ENCODE measurements at places on chromosomes 2 and 18.

- DNase-seq = no peak
Measured at GRCh38 chr2:111050701-111051376, 69.9 kb upstream of the BCL2L11 start.

DNA sequence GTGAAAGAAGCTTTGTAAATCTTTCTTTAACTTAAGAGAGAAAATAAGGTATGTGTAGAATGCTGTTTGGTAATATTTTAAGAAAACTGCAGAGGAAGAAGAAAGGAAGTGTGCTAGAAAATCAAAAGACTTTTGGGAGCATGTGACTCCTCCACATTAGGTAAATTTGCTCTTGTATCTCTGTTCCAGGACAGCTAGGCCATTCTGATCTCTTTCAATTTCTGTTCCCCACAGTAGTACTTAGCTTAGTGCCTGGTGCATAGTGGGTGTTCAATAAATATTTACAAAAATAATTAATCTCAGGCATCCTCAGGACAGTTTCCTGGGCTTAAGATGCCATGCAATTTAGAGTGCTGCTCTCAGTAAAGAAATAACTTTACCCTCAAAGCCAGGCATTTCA, 105.0 kb downstream of the GPD2 start:
- no peak for DNase-seq

- no peak for DNase-seq
Measured at GRCh38 chr2:68135448-68136320, 22.0 kb upstream of the PNO1 start.

DNA sequence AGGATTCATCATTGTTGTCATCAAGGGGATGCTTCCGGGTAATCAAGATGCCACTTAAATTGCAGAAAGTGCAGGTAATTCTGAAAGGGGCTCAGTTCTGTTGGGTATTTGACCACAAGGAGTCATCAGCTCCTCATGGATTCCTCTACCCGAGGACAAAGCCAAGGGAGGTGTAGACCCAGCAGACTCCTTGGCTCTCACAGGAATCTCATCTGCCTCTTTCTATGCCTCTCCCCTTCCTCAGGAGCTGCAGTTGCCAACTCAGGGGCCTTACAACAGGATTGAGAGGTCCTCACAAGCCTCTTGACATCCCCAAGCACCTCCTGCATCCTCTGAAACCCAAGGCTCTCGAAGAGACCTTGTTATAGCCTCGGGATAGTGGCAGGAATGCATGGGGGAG, 44.0 kb downstream of the ITGB6 start:
- DNase-seq = no peak

DNA sequence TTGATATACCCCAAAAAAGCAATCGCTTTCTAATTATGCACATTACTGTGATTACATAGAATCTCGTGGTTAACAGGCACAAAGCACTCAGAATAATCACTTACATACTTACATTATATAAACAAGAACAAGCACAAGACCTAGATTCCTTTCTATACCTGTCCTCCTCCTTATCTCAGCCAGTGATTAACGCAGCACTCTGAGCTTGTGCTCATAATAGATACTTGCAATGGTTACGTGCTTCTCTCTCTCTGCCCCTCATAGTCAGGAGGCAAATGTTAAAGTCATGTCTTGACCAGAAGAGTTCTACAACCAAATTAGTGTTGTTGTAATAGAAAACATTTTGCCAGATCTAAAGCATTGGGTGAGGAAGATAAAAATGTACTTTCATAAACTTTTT, 342.2 kb upstream of the PKDCC start:
- DNase-seq = no peak

DNA sequence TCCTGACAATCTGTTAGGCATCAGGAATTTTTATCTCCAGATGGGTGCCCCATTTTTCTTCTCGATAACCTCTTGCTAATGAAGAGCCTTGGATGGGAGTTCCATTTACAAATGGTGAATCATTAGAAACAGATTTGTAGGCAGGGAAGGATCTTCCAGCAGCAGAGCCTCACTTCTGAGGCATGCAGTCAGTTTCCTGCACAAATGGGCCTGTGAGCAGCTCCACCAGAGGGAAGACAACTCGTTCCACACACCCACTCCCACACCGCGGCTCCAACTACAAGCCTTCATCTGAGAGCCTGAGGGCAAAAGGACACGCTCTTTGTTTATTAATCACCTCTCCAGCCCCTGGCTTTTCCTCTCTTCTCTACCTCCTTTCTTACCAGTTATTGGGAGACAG, 108.5 kb downstream of the CTAGE1 start:
- DNase-seq = no peak

GRCh38 chr2:10906926-10907625, 4.7 kb upstream of the KCNF1 start:
- no peak for DNase-seq

- no peak for DNase-seq
Measured at GRCh38 chr18:48989304-48990303, 38.8 kb upstream of the SMAD7 start.

- no peak for DNase-seq
Measured at GRCh38 chr2:176251928-176252327, 17.3 kb upstream of the MTX2 start.

DNA sequence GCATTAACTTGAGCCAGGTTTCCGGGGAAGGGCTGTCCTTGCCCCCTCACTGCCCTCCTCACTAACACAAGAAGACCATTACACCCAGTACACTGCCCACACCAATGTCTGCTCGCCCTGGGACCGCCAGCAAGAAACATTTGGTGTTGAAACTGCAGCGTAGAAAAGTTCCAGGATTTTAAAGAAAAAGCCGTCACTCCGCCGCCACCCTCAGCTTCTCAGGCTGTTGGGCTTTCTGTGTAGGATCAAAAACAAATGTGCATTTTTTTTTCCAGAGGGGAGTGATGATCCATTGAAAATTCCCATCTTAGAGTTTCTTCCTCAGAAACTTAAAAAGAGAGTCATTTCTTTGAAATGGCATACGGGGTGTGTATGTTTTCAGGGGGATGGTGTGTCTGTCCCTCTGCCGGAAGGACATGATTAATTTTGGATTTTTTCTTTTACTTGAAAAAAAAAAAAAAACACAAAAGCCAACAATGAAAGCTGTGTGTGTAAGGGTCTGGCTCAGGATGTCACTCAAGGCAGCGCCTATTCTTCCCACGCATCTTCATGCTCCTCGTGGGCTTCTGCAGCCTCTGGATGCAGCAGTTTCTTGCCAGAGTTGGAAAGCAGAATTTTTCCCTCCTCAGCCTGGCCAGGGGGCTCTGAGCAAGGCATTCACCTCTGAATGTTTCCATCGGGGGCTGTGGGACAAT, 184.9 kb downstream of the GLI2 start:
- no peak for DNase-seq

GRCh38 chr2:108125581-108125980, 114.2 kb upstream of the SULT1C3 start:
- DNase-seq = no peak

DNA sequence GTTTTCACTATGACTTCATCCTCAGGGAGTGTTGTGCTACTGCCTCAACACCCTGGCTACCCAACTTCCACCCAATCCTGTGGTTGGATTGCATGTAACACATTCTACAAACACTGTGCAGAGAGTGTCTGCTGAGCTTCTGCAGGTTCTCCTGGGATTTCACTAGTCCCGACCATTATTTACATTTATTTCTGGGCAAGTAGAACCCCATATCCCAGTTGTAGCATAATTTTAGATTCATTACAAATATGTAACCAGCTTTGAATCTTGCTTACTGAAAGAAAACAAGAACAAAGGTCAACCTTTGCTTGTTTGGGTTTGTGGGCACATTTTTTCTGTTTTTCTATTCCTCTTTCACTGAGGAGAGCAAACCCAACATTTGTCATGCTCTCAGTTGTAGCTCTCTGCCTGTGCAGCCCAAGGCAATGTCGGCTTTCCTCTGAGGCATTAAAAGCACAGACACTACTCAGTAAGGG, 2036.1 kb upstream of the LRRTM1 start:
- DNase-seq = no peak

DNA sequence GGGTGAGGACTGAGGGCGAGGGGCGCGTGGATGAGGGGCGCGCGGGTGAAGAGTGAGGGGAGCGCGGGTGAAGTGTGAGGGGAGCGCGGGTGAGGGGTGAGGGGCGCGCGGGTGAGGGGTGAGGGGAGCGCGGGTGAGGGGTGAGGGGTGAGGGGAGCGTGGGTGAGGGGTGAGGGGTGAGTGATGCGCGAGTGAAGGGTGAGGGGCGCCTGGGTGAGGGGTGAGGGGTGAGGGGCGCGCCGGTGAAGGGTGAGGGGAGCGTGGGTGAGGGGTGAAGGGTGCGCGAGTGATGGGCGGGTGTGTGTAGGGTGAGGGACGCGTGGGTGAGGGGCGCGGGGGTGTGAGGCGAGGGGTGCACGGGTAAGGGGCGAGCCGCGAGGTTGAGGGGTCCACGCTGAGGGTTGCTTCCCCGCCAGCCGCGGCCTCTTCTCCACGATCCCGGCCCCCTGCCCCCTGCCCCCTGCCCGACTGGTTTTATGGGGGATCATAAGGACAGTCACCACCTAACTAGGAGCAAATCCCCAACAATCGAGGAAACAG, 1.1 kb upstream of the SLC66A2 start:
- DNase-seq = no peak

DNA sequence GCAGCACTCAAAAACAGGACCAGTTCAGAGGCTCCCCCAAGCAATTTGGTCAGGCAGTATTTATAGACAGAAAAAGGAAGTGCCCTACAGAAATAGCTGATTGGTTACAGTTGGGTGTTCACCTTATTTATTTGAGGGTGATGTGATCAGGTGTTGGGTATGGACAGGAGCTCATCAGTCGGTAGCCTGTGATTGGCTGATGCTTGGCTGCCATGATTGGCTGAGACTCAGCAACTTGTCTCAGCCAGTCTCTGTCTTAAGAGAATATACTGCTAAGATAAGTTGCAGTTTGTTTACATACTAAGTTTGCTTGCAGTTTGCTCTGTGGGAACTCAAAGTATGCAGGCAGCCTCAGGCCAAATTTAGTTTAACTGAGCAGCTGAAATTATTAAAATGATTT, 9.4 kb downstream of the ABCG8 start:
- DNase-seq = no peak

GRCh38 chr2:127993659-127994058, 34.2 kb downstream of the SAP130 start:
- DNase-seq = no peak

DNA sequence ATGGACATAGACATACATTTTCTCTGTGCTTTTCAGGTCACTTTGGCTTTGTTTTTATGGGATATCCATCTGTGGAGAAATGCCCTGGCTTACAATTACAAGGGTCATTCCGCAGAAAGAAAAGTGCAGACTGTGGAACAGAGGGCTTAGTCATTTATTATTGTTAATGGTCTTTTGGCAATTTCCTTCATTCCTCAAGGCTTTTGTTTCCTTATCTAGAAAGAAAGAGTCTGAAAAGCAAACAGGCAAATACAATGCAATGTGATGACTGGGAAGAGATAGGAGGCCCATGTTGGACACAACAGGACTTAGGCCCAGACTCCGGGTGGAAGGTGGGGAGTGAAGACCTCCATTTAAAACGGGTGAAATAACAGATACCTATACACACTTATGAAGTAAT, 129.5 kb upstream of the CAVIN2 start:
- DNase-seq = no peak

Measured in activated CD4-positive, alpha-beta T cell treated with anti-CD3 and anti-CD28 coated beads, Interleukin-2, amount 50 U/mL, for 24 hours (primary cell).